Activated T-cell treated with anti-CD3 and anti-CD28 coated beads, Interleukin-2, amount 50 U/mL, for 4 hours (primary cell): ENCODE measurements at places on chromosomes 7 and 10.

- DNase-seq = no peak
Observed at GRCh38 chr7:36048141-36048901, 104.7 kb upstream of the EEPD1 start.

DNA sequence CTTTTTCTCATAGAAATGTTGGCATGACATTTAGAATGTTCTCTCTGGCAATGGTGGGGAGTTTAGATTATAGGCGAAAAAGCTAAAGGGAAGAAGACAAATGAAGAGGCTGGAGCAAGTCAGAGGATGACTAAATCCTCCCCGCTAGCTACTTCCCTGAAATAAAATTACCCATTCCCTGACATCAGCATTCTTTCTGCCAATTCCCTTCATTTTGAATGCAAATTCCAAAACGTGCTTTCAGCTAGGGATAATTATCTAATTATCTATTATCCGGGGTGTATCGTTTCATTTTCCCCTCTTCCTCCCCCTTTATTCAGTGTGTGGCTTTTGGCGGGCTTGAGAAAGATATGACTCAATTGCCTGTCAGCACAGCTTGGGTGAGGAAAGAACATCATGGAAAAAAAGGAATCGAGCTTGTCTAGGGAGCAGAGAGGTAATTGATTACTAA is 672.3 kb downstream of the TNS3 start:
- no peak for DNase-seq

DNA sequence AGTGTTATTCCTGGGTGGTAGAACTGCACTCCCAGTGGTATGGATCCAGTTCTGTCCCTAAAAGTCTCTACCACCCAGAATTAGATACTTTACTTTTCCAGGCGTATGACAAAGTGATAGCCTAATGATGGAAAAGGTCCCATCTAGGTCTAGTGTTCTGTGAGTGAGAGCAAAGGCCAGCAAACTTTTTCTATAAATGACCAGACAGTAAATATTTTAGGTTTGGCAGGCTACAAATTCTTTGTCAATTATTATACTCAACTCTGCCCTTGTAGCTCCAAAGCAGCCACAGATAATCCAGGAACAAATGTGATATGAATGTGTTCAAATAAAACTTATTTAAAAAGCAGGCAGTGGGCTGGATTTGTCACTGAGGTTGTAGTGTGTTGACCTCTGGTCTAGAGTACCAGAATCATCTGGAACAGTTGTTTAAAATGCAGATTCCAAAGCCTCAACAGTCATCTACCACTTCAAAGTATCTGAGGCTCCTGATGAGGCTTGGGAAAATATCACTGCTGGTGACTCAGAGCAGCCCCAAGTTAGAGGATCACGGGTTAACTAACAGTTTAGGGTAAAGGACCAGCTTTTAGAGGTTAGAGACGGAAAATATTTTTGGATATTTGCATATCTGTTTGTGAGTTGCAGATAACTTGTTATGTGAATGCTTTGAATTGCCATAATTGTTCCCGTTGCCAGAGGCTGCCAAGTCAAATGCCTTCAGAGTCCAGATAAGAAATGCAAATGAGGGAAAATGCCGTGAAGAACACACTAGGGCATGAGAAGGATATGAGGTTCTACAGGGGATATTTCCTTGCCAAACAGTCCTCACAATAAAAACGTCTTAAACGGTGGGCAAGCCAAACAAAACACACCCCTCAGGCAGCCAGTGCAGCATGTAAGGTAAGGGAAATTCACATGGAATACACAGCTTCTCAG is 19.4 kb downstream of the NRAP start:
- no peak for DNase-seq

- DNase-seq = no peak
Observed at GRCh38 chr10:94489107-94489506, 56.5 kb upstream of the HELLS start.

- DNase-seq = no peak
Observed at GRCh38 chr7:2734084-2734686, 46.2 kb downstream of the AMZ1 start.

- DNase-seq = no peak
Observed at GRCh38 chr10:59847326-59847725, 59.0 kb downstream of the CCDC6 start.

GRCh38 chr10:66505003-66505657 is 420.7 kb upstream of the LRRTM3 start:
- no peak for DNase-seq

DNA sequence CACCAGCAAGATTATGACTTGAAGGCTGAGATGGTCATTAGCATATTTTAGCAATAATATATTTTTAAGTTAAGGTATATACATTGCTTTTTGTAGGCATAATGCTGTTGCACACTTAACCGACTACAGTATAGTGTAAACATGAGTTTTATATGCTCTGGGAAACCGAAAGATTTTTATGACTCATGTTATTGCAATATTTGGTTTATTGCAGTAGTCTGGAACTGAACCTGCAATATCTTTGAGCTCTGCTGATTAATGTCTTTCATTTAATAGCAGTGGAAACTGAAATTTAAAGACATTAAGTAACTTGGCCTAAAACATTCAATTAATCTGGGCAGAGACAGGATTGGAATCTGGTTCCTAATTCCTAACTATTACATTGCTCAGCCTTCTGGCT is 266.7 kb upstream of the PLXDC2 start:
- DNase-seq = no peak

DNA sequence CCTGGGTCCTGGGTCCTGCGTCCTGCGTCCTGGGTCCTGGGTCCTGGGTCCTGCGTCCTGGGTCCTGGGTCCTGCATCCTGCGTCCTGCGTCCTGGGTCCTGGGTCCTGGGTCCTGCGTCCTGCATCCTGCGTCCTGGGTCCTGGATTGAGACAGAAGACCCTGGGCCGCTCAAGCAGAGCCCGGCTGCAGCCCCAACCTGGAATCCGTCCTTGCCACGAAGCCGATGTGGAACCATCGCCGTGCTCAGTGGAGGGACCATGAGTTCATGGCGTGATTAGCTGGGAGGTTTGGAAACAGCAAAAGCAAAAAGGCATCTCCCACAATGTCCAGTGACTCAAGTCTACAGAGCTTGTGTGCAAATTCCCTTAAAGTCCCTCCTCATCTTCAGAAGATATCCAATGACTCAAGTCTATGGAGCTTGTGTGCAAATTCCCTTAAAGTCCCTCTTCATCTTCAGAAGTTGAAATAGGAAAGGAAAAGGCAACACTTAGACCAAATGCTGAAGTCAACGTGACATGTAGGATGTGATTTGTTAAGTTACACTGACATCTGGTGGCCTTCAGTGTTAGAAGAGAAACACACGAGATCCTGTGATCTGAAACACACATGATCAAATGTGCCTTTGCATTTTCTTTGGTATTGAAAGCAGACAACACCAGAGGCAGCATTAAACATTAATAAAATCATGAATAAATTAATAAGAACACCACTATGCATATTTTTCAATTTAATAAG is 179.9 kb downstream of the PTPRN2 start:
- no peak for DNase-seq

- DNase-seq = no peak
Observed at GRCh38 chr10:23530079-23530478, 91.2 kb downstream of the OTUD1 start.

GRCh38 chr7:146022776-146023175 is 93.8 kb upstream of the CNTNAP2 start:
- no peak for DNase-seq

GRCh38 chr7:31028417-31028992 is 23.6 kb upstream of the ADCYAP1R1 start:
- DNase-seq = no peak

DNA sequence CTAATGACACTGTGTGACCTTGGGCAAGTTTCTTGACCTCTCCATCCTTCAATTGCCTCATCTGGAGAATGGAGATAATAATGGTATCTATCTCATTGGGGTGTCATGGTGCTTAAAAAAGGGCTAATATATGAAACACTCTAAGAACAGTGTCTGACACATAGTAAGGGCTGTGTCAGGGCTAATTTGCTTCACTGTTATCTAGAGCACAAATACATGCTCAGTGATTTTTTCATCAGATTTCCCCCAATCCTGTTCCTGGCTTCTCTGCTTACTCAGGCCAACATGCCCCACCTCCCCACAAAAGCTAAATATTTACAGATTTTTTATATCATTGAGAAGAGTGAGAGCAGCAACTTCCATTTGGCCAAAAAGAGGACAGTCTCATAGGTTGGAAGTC is 20.6 kb downstream of the WIPF3 start:
- DNase-seq = no peak

GRCh38 chr10:68837626-68838322 is 10.4 kb downstream of the STOX1 start:
- DNase-seq = no peak

- DNase-seq = no peak
Observed at GRCh38 chr7:92451645-92452044, 4.4 kb downstream of the GATAD1 start.

GRCh38 chr10:131638049-131638879 is 262.5 kb upstream of the PPP2R2D start:
- DNase-seq = no peak

GRCh38 chr7:157272351-157273207 is 64.2 kb upstream of the DNAJB6 start:
- no peak for DNase-seq

- DNase-seq = no peak
Observed at GRCh38 chr10:69994262-69994661, 58.4 kb upstream of the MACROH2A2 start.

GRCh38 chr10:12337453-12338372 is 11.6 kb upstream of the CAMK1D start:
- DNase-seq = no peak

DNA sequence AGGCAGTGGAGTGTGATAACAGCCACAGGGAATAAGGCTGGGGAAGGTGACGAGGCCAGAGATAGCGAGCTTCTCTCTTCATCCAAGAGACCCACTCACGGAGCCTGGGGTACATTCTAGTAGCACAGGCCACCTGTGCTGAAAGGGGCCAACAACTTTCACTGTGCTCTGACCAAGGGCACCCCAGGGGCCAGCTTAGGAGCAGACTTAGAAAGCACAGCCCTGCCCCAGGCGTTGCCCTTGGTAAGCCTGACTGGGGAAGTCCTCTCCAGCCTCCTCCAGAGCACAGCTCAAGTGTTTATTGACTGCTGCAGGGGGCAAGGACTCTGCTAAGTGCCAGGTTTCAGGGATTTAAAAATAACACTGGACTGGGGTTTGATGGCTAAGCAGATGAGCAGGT is 44.7 kb downstream of the EBF3 start:
- no peak for DNase-seq

DNA sequence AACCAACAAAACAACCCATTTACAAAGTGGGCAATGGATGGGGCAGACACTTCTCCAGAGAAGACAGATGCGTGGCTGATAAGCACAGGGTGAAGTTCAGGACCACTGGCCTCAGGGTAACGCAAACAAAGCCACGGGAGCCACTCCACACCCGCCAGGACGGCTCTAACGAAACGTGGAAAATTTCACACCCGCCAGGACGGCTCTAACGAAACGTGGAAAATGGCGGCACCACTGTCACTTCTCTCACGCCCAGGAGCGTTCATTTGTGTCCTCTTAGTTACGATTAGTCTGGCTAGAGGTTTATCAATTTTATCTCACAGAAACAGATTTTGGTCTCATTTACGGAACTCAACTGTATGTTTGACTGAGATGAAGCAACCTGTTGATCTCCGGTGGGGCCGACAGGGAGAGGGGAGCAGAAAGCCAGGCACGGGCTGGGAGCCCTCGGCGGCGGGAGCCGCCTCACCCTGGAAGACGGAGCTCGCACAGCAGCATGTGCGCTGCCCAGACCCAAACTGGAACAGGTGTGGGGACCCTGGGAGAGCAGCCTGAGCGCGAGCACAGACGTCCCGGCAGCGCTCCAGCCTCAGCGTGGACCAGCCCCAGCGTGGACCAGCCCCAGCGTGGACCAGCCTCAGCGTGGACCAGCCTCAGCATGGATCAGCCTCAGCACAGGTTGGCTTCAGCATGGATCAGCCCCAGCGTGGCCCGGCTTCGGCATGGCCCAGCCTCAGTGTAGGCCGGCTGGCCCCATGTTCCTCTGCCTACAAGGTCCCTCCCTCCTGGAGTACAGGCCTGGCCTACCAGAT is 243.5 kb downstream of the MAD1L1 start:
- no peak for DNase-seq

- DNase-seq = peak; percentile 25
Observed at GRCh38 chr7:44622342-44623151, 16.1 kb downstream of the OGDH start.

- no peak for DNase-seq
Observed at GRCh38 chr10:77771851-77772250, 134.2 kb upstream of the KCNMA1 start.

GRCh38 chr10:21535494-21535965 is 1.5 kb downstream of the MLLT10 start:
- DNase-seq = no peak

- no peak for DNase-seq
Observed at GRCh38 chr7:146575903-146576302, 459.3 kb downstream of the CNTNAP2 start.

GRCh38 chr7:15015545-15016314 is 113.2 kb upstream of the DGKB start:
- DNase-seq = no peak

GRCh38 chr10:72030762-72031543 is 57.4 kb downstream of the SPOCK2 start:
- DNase-seq = no peak

- DNase-seq = no peak
Observed at GRCh38 chr7:75532639-75533038, 40.5 kb downstream of the SPDYE5 start.

- no peak for DNase-seq
Observed at GRCh38 chr10:7329219-7329618, 81.6 kb downstream of the SFMBT2 start.

DNA sequence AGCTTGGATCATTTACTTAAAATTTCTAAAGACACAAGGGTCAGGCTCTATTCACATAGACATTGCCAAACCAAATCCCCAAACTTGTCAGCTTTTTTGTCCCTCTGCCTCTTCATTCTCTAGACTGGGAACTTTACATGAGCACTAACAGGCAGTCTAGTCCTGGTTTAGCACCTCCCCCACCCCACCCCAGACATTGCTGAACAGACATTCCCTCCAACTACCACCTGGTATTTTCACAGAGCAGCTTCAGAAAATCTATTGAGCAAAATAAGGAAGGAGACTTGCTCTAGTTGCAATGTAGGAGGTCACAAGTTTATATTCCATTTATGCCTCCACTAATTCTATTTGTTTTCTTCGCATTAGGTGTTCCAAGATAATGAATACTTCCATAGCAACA is 56.8 kb upstream of the AASS start:
- DNase-seq = no peak

GRCh38 chr7:29593459-29593858 is 29.8 kb downstream of the PRR15 start:
- DNase-seq = no peak
